ENCODE measurements at places on chromosomes 7 and 10. TPM values are rescaled to one million over a fixed set of nuclear protein-coding genes. Genes with fewer than 3 reads are reported as not detected.
A peak's percentile ranks its signal among the peaks of the same experiment; 100 is the strongest.

DNA sequence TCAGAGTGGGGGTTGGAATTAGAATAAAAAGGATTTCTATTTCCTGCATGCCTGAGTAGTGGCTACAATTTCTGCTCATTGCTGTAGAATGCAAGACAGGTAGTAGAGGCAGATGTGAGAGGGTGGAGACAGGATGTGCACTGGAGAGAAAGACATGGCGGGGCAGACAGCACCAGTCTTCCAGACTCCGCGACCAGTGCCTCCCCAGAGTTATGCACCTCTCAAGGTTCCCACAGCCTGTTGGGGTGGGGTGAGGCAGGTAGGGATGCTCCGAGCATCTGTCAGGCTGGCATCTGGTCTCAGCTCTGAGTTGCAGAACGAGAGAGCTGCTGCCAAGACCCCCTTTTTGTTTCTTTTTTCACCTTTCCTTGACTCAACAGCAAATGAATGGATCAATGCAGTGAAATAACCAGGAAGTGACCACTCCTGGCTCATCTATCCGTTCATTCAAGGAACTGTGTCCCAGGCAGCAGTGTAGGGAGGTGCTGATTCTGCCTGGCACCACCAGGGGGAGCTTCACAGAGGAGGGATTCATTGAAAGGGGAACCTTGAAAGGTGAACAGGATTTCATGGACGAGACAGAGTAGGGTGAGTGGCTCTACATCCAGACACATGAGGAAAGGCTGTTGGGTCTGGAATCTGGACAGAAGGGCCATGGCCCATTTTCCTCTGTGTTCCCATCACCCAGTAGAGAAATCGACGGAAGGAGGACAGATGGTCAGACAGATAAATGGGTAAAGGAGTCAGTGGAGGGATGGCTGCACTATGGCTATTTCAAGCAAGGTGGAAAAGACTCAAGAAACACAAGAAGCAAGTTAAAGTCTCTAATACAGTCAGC, 17.2 kb upstream of the SLC18A3 start:
- peak; percentile 56 for DNase-seq

Gene ANKRD1
- total RNA-seq = 1.5 TPM

Gene GIMAP8
- 0.29 TPM for total RNA-seq

DNA sequence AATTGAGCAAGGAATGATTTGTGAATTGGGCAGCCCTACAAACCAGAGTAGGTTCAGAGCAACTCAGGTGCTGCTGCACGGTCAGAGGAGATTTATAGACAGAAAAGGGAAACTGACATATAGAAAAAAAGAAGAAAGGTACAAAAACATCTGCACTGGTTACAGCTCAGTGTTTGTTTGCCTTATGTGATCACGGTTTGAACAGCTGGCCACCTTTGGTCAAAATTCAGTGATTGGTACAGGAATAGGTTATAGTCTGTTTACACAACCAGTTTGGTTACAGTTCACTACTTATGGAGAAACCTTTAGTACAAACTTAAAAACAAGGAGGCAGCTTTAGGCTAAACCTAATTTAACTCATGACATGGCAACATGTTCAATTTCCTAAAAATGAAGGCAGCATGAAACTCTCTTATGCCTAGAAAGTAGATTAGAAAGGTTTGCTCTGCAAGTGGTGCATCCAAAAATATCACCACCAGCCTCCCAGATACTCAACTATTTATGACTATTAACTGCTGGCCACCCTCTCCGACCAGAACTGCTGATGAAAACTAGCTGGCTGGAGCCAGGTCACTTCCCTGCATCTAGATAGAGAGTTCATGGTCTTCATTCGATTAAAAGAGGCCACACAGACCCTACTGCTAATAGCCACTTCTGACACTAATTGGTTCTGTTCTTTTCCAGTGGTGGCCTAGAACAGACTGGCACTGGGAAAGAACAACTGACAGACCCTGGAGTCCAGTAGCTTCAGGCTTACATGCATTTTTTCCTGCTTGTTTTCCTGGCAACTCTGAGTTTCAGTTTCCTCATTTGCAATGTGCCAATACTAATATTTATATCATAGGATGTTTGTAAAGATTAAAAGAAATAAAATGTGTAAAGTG, 548.0 kb downstream of the CCSER2 start:
- DNase-seq = no peak

All from stomach (tissue), 19 donors.